ENCODE measurements at places on chromosomes 5 and 9. TPM values are rescaled to one million over a fixed set of nuclear protein-coding genes. Genes with fewer than 3 reads are reported as not detected.

DNA sequence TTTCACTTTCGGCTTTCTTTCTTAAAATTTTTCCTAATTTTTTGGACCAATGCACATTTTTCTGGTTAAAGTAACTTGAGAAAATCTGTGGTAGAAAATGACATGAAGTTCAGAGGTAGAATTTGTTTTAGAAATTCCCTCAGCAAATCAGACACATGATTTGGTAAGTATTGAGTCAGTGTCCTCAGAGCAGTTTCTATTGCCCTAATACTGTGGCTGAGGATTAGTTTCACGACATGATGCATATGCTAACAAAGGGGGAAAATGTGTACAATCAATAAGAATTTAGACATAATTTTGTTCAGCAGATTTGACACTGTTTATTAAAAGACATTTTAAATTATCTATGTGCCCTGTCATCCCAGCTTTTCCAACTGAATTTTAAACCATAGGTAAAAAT is 56.2 kb upstream of the GCNT4 start:
- no peak for DNase-seq

GRCh38 chr5:40813698-40814281 is 15.6 kb upstream of the PRKAA1 start:
- DNase-seq: no peak

DNA sequence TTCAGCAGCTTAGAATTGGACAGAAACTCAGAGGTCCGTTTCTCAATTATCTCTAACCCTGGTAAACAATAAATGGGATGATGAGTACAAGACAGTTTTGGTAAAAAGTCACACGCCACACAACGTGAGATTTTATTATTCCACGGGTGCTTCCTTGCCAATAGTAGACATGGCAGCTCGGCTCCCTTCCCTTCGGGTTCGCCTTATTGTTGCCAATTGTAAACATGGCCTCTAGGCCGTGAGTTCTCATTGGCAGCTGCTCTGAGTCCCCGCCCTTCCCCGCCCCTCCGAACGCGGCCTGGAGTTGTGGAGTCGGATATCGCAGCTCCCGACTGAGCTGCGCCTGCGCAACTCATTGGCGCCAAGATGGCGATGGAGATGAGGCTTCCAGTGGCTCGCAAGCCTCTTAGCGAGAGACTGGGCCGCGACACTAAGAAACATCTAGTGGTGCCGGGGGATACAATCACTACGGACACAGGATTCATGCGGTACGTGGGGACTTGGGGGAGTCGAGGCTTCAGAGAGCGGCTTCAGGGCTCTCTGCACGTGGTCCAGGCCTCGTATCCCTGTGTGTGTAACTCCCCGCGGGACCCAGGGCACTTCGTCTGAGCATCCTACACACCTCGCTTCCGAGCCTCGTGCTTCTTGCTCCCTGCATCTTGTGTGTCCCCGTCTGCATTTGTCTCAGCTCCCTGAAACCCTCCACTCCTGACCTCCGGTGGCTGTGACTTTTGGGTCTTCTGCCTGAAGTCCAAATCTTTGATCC is at the start of gene EXOSC2:
Gene EXOSC2, plus strand, starts transcription at position 355 of the 766 bp plus-strand sequence. Its CDS starts 12 bp downstream, at position 367.
- peak; percentile 98 for DNase-seq

DNA sequence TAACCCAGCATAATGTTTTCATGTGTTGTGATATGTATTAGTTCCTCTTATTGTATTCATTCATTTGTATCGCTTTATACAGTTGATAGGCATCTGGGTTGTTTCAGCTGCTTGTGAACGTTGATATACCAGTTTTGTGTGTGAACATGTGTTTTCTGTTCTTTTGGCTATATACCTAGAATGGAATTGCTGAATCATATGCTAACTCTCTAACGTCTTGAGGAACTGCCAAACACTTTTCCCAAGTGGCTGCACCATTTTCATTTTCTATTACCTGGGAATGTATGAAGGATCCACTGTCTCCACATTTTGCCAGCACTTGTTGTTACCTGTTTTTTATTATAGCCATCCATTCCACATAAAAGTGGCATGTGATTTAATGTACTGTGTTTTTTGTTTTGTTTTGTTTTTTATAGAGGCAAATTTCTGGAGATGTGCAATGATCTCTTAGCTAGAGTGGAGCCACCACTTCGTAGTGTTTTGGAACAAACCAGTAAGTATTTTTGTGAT is 34.6 kb downstream of the HSPA4 start:
- DNase-seq: no peak

DNA sequence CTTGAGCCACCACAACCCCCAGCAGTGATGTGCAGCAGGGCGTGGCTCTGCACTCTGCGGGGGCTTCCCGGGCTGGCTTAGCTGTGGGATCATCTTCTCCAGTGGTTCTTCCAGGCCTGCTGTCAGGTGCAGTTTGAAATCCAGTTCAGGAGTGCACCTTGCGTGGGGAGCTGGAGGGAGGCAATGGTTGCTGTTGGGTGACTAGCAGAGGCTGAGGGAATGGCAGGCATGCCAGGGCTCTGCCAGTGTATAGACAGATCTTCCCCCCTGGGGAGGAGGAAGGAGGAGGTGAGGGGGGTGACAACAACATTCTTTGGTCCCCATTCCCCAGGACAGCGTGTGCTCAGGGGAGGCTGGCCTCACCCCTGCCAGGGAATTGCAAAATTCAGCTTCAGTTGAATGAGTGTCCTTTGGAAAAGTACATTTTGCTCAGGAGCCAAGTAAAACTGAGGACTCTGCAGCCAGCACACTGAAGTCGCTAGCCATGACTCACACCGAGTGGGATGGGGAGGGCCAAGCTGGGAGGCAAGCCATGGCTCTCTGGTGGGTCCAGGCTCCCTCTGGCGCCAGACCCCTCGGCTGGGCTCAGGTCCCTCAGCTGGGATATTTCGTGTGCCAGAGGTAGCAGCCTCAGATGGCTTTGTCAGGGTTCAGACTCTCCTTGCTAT is 35.0 kb downstream of the ERGIC1 start:
- peak; percentile 94 for DNase-seq

- DNase-seq: no peak
Observed at GRCh38 chr9:106980551-106981101, 117.7 kb downstream of the ZNF462 start.

- DNase-seq: no peak
Observed at GRCh38 chr5:29930316-29930715, 1263.2 kb upstream of the CDH6 start.

- no peak for DNase-seq
Observed at GRCh38 chr5:177980743-177981151, 15.3 kb downstream of the PROP1 start.

DNA sequence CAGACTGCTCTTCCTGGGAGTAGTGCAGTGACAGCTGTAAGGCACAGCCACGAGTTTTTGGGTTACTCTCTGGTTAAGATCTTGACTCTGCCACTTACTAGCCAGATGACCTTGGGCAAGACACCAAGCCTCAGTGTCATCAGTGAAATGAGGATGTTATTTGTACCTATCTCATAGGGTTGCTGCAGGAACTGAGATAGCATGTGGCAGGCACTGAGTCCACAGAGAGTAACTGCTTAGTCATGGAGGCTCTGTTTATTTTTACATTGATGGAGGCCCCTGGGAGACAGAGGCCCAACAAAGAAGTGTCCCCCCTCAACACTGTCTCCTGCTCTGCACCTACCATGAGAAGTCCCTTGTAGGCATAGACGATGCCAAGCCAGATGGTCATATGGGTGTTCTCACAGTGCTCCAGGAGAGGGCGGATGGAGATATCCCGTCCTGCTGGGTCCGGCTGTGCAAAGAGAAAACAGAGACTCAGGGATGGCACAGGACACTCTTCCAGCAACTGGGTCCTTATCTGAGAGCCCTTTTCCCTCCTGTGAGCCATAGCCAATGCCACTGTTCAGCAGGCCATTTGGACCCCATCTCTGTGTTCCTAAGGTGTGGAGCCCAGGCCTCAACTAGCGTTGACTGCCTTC is 55.4 kb upstream of the TBC1D2 start:
- no peak for DNase-seq

- DNase-seq: no peak
Observed at GRCh38 chr9:37914154-37914551, 10.2 kb upstream of the SLC25A51 start.

DNA sequence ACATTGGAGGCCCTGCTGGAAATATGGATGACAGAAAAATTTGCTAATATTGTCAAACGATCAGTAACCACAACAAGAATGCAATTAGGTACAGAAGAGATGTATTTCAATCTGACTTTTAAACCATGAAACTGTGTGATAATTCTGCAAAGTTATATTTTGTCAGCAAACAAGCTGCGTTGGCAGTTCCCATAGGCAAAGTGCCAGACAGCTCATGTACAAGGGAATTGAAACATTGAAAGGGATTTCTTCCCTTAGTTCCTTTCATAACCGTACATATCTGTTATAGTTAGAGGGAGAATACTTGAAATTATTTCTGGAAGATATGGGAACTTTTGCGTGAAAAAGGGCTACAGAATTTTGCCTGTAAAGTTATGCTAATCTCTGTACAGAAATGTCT is 419.4 kb upstream of the PTGER4 start:
- no peak for DNase-seq

DNA sequence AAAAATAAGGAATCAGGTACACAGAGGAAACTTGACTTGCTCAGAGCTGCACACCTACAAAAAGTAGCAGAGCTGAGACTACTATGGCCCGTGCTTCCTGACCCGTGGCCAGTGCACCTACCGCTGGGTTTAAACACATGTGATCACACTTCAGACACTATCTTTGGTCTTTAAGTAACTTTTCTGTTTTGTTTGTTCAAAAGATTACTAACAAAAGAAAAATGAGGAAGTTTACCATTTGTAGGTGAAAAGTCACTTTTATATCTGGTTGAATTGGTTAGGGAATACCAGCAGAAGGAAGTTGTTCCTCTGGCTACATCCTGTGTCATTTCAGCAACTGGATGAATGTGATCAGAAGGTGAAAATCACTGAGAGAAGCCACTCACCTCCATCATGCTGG is 6.5 kb upstream of the SYK start:
- DNase-seq: no peak

Gene GABBR2
- not detected for total RNA-seq

Gene TMEM232
- 2.1 TPM for total RNA-seq

Gene DELE1
- total RNA-seq: 72.3 TPM

Gene NAA35
- 15.7 TPM for total RNA-seq

Gene FGF10
- not detected for total RNA-seq
